ENCODE measurements at places on chromosomes 13 and 19. TPM values are rescaled to one million over a fixed set of nuclear protein-coding genes. Genes with fewer than 3 reads are reported as not detected.

The TMEM238 gene
- total RNA-seq: 5.1 TPM

DNA sequence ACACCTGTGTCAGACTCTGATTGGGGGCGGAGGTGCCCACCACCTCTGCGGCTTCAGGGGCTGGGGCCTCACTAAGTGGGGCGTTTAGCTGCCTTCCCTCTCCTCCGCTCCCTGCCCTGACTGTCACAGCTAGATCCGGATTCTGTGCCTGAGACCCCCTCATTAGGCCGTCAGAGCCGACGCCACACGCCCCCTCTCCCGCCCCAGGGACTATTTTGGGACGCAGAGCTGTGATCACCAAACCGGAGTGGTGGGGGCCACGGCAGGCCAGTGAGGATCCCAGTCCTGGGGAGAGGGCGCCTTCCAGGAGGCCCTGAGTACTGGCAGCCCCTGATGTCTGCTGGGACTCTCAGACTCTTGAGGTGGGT lies 762 bp downstream of the KANK3 start:
- peaks cover 19% of the 10 kb centered on the region for H3K4me1 ChIP-seq
- no peaks in the 10 kb centered on the region for H3K36me3 ChIP-seq
- peak overlapping the region; percentile 60 for H3K27ac ChIP-seq

DNA sequence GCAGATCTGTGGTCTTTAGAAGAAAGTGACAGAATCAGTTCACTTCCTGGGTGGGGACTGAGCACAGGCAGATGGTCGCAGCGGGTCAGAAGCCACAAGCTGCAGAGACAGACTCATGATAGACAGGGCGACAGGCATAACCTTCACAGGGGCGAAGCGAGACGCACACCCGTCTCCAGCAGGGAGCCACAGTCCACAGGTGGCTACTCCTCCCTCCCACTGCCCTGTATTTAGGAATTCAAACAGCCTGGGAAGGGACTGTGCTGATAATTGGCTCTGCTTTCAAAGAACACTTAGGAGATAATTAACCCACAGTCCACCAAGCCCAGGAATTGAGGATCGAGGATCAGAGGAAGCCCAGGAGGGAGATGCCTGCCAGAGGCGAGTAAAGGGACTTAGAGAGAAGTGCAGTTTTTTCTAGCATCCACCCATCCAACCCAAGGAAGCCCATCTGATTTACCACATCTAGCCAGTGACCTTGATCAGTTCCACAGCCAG lies 23.2 kb downstream of the RFX2 start:
- H3K27ac ChIP-seq: peak overlapping the region; percentile 72
- H3K27me3 ChIP-seq: no peaks in the 10 kb centered on the region
- no peak overlapping the region for H3K4me3 ChIP-seq

DNA sequence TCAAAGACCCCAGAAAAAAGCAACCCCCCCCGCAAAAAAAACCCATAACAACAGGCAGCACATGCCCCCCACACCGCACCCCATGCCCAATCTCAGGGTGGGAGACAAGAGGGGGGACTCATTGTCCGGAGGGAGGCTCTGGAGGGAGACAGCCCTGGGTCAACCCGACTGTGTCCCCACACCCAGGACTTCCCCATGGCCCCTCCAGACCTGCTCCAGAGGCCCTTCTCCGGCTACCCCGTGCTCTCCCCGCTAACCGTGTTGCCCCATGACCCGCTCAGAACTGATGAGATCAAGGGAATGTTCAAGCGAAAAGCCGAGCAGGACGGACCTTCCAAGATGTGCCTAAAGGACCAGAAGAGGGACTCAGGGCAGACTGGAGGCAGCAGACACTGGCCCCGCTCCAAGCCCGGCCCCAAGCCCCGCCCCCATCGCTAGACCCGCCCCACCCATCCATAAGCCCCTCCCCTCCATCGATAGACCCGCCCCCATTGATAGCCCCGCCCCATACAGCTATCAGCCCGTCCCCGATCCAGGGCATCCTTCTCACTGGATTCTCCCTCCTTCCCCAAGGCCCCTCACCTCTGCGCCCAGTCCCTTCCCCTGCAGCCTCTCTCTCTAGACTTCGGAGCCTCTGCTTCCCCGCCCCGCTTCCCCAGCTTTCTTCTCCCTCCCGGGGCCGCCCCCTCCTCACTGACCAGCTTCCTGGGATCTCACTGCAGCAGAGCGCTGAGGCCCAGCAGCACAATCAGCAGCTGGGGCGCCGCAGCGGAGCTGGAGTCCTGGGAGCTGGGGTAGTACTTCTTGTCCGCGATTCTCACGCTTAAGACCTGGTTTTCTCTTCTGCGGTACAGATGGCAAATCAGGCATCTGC lies 2.2 kb downstream of the BST2 start:
- H3K4me3 ChIP-seq: no peak overlapping the region
- H3K27ac ChIP-seq: no peak overlapping the region
- DNase-seq: peak; percentile 67

DNA sequence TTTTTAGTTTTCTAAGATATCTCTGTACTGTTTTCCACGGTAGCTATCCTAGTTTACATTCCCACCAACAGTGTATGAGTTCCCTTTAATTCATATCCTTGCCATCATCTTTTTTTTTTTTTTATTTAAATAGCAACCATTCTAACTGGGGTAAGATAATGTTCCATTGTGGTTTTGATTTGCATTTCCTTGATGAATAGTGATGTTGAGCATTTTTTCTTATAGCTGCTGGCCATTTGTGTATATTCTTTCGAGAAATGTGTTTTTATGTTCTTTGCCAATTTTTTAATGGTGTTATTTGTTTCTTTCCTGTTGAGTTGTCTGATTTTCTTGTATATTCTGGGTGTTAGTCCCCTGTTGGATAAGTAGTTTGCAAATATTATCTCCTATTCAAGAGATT lies 454.8 kb downstream of the DACH1 start:
- DNase-seq: no peak
- H3K27me3 ChIP-seq: no peaks in the 10 kb centered on the region
- H3K27ac ChIP-seq: no peak overlapping the region

All from natural killer cell (primary cell).